WTC11 (cell line): ENCODE measurements at places on chromosomes 12 and 14. TPM values are rescaled to one million over a fixed set of nuclear protein-coding genes. Genes with fewer than 3 reads are reported as not detected.

HOXC5 gene
- total RNA-seq = not detected in 3 replicates

GRCh38 chr12:27808841-27809240 lies 28.8 kb upstream of the MANSC4 start:
- peaks cover 6% of the 10 kb centered on the region for H3K4me1 ChIP-seq
- no peak for DNase-seq
- no peaks in the 10 kb centered on the region; the same call in 1 of the 2 replicates for H3K27me3 ChIP-seq
- no peaks in the 10 kb centered on the region for H3K36me3 ChIP-seq

- H3K4me1 ChIP-seq = peaks cover 16% of the 10 kb centered on the region
- H3K27ac ChIP-seq = no peak overlapping the region
- H3K36me3 ChIP-seq = no peaks in the 10 kb centered on the region
These were observed 198.1 kb downstream of the SLC38A4 start for GRCh38 chr12:46627686-46628085.

- H3K36me3 ChIP-seq = no peaks in the 10 kb centered on the region
- H3K27me3 ChIP-seq = peaks cover 65% of the 10 kb centered on the region
- peak overlapping the region; percentile 58 for H3K4me3 ChIP-seq
- DNase-seq = peak; percentile 87
These were observed 14.0 kb downstream of the TAMALIN start for GRCh38 chr12:52020539-52021336.
